NCI-H146 (cell line): ENCODE measurements at places on chromosomes 5 and 9.

- no peak for DNase-seq
Measured at GRCh38 chr5:142674531-142675469, 11.1 kb downstream of the FGF1 start.

- no peak for DNase-seq
Measured at GRCh38 chr9:98804083-98804482, 3.4 kb upstream of the GALNT12 start.

DNA sequence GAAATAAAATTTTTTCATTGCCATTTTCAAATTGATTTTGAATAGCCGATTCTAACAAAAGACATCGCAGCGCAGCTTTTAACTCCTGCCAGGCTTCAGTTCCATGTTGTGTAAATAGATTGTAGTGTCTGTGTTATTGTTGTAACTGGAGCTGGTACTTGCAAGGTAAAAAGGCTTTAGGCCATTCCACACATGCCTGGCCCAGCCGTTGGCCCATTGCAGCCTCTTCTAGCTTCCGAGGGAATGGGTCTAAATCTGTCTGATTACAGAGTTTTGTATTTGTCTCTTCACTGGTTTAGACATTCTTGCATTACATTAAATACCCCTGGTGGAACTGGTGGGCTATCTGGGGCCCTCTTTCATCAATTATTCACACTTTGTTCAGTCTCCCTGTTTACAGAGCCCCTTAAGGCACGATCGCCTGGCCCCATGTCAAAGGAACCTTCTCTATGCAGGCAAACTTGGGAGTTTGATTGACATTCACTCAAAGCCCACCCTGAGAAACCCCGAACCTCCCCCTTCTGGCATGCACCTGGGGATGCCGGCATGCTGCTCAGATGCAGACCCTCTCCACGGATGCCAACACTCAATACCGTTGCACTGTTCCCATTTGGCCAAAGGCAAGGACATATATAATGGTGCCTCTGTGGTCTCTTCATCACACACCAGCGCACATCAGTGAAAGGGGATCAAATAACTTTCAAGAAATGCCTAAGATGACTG, 281.7 kb upstream of the IRX2 start:
- no peak for DNase-seq

- no peak for DNase-seq
Measured at GRCh38 chr9:13716601-13717321, 437.3 kb upstream of the MPDZ start.

DNA sequence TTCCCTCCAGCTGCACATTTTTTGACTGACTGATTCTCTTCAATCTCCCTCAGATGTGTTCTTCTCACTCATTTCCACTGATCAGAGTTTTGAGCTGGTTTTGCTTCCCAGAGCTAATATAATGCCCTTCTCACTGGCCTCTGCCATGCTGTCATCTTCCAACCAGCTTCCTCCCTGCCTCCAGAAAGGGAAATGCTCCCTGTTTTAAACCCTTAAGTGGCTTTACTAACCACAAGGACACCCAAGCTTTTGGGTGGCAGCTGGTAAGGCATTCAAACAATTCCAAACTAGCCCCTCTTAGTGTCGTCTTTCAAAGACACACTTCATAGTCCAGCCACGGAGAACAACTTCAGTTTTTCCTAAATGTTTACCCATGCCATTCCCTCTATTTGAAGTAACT, 172.5 kb downstream of the CRB2 start:
- DNase-seq = no peak

DNA sequence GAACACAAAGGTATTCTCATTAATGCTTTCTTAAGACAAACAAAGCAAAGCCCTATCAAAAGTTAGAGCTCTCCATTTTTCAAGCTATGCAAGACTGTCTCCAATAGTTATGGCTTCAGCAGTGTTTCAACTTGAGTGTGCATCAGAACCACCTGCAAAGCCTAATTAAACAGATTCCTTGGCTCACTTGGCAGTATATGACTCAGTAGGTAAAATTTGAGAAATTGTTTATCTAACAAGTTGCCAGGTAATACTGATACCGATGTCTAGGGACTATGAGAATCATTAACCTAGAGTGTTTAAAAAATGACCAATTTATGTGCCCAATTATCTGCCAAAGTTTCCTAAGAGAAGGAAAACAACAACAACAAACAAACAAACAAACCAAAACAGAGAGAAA, 60.3 kb upstream of the PARP8 start:
- DNase-seq = no peak

GRCh38 chr5:122262103-122262502, 49.9 kb upstream of the SNCAIP start:
- DNase-seq = no peak

- peak; percentile 5 for DNase-seq
Measured at GRCh38 chr5:157574456-157575380, 857 bp downstream of the ADAM19 start.

DNA sequence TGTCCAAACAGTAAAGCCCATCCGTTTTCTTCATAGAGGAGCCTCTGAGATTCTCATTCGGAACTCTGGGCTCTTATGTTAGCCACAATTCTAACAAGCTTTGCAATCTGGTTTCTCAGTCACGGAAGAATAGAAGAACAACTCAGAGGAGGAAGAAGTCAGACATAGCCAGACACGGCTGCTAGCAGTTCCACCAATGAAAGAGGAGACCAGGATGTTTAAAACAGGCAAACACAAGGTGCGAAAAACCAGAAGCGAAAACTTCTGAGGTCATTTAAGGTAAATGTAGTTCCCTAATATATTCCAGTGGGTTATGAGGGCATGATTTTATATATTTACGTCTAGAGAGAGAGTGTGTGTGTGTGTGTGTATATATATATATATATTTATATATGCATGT, 34.1 kb upstream of the GDNF start:
- no peak for DNase-seq

DNA sequence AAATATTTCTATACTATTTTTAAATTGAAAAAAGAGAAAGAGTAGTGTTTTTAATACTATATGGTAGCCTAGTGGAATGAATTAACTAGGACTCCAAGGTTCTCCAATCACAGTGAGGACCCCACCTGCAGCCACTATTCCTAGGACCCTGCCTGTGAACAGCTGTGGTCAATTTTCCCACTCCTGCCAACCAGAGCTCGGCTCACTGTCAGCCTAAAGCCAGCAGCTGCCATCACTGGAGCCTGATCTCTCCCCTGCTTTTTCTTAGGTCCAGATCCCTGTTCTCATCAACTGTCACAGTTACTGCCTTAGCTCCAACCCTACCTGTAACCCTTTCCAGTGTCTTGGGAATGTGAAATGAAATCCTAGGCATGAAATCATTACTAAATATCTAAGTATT, 25.3 kb downstream of the ARSB start:
- no peak for DNase-seq

GRCh38 chr5:101346447-101346846, 443.4 kb upstream of the ST8SIA4 start:
- no peak for DNase-seq

- peak; percentile 90 for DNase-seq
Measured at GRCh38 chr5:21834863-21835262, 1018.3 kb downstream of the CDH12 start.

DNA sequence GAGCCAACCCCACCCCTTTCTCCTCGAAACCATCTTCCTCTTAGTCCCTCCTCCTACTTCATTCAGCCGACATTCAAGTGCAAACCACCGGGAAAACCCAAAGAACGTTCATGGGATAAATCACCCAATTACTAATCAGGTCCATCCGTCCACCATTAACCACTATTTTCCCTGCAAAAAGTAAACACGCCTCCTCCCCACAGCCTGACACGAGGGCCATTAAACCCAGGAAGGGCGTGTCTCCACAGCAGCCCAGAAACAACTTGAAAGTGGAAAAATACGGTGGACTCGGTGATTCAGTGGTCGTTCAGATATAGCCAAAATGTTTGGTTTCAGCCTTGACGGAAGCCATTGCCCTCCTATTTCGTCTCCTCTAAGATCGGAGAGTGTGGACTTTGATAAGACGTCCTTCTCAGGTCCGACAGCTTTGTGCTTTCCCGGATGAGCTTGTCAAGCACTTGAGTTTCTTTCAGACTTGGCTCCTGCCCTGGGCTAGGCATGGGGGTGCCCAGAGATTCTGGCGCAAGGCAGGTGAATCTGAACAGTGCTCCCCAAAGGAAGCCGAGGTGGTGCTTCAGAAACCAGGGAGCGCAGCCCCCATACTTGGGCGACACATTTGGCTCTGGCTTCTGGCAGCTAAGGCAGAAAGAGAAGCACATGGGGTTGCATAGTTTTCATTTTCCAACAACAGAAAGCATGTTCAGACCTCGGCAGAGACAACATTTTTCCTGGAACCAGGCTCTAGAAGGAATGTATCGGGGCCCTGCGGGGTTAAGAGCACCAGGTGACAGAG, 56.6 kb downstream of the SMIM23 start:
- no peak for DNase-seq

DNA sequence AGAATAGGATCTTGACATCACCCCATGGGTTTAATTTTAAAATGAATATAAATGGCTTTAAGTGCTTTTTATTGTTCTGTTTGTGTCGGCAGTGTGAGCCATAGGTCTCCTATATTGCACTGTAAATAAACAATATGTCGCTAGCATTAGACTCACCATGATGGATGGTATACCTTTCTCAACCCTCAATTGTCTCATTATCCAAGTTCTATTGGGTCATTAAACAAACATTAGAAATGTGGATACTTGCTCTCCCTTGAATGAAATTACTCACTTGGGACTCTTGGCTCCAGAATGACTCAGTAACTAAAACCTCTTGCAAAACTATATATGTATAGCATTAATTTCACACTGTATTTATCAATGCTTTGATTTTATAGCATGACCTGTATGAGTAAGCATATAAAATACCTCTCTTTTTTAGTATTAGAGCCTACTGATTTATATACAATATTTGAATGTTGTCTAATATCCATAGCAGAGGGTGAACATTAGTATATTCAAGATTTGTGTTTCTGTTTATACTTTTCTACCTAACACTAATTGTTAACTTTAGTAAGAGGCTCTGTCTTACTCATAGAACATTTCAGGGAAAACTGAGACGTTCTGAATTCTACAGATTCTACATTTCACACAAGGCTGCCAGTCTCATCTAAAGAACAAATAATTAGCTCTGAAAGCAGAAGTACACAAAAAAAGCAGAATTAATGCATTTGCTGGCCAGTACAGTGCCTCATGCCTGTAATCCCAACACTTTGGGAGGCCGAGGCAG, 303.8 kb upstream of the PRR16 start:
- DNase-seq = no peak

DNA sequence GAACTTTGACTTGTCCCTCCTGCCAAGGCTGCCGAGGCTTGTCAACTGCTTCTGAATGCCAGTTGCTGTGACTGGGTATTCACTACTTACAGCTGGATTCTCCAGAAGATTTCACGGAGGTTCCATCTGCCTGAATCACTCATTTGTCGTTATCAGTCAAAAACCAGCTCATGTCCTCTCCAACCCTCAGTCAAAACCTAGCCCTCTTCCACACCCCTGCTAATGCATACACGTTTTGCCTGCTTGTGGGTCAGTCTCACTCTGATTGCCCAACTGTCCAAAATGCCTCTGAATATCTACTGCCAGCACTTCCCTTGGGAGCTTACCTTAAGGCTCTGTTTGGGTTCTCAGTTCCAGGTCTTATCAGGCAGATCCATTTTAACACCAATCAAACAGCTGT, 238.6 kb upstream of the TMEM161B start:
- no peak for DNase-seq

DNA sequence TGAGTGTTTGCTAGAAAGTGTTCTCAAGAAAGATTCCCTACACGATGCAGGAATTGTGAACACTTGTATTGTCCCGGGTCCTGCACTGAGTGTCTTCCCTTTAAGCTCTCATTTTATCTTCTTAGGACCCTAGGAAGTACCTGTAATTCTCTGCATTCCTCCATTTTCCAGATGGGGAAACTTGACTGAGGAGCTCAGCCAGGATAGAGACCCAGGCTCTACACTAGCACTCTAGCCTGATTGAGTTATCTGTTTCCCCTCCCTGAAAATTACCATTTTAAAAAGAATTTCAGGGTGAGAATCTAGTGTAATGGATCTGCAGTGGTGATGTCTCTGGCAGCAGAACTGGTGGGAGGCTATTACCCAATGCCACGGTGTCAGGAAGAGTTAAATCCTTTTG, 453.9 kb downstream of the KDM4C start:
- no peak for DNase-seq

DNA sequence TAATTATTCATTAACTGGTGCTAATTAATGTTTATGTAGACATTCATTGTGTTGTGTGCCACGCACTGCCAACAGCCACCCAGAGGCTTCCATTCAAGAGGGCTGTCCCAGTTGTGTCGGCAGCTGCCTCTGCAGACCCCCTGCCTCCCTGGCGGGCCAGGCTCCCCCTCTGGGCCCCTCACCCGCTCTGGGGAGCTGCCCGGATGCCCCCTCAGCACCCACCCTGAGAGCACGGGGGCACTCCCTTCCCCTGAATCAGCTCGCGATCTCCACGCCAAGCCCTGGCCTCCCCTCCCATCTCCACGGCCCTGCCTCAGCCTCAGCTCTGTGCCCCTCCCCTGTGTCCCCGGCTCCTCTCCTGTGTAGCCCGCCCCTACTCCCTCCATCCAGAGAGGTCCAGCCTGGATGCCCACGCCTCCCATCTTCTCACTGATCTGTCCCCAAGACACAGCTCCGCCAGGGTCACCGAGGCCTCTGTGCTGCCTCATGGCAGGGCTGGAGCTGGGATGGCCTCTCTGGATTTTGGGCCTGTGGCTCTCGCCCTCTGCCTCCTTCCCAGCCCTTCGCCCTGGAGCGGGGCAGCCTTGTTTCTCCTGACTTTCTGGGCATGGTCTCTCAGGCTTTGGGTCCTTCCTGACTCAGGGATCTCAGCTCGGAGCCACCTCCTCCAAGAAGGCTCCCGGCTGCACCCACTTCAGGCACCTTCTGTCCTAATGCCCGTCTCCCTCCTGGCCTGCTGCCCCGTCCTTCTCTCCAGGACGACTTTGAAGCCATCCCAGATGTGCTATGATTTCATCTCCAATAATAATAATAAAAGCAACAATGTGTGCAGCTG, 16.0 kb upstream of the SLC9A3 start:
- peak; percentile 71 for DNase-seq

DNA sequence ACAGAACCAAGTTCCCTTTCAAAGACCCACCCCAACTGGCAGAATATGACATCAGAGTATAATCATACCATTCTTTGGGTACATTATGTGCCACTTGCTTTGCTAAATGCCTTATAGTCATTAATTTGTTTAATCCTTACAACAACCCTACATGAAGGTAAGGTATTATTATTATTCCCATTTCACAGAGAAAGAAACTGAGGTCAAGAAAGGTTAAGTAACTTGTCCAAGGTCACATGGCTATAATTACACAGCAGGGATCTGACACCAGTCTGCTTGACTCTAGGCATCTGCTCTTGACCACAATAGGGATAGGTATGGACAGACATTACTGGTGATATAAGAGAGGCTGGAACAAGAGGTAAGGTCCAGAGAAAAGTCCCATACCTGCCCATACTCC, 1.2 kb downstream of the FCHSD1 start:
- DNase-seq = no peak

GRCh38 chr5:1247811-1248210, 22.6 kb downstream of the SLC6A18 start:
- no peak for DNase-seq

GRCh38 chr9:27535701-27536118, 6.1 kb upstream of the MOB3B start:
- DNase-seq = peak; percentile 18

- no peak for DNase-seq
Measured at GRCh38 chr5:147805030-147805454, 22.5 kb upstream of the JAKMIP2 start.

GRCh38 chr9:81720450-81721086, 31.2 kb upstream of the TLE1 start:
- DNase-seq = no peak

- peak; percentile 30 for DNase-seq
Measured at GRCh38 chr9:135906291-135907005, 898 bp downstream of the CAMSAP1 start.

- no peak for DNase-seq
Measured at GRCh38 chr5:1806974-1807373, 5.8 kb downstream of the NDUFS6 start.
